ENCODE measurements at places on chromosomes 1 and 21.

GRCh38 chr21:20258542-20258941, 739.7 kb upstream of the NCAM2 start:
- DNase-seq = no peak

DNA sequence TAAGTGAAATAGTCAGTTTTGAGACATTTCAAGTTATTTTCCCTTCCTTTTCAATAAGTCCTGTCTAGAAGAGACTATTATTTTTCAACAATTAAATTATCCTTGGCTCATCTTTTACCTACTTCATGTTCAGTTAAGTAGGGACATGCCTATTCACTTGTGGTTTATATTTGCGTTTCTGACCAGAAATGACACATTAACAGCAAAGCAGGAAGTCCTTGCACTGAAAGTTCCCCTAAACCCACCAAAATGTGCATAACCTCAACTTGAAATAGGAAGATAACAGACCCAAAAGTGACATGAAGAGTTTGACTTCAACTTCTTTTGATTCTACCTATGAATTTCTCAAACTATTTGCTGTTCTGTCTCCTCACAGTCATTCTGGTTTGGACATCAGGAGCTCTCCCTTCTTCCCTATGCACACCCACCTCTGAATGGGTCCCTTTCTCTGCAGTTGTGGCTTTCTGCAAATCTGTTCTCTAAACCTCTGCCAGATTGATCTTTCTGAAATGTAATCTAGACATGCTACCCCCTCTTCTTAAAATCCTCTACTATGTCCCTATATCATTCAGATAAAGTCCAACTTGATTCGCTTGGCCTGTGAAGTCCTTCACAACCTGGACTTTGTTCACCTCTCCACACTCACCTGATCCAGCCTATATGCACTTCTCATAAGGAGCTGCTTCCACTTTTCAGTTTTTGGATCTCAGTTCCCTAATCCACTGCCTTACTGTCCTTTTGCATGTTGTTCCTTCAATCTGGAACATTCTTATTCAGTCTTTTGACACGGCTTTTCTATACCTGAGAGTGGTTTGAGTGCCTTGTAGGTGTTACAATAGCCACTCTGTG, 661.5 kb upstream of the ADGRL4 start:
- DNase-seq = no peak

DNA sequence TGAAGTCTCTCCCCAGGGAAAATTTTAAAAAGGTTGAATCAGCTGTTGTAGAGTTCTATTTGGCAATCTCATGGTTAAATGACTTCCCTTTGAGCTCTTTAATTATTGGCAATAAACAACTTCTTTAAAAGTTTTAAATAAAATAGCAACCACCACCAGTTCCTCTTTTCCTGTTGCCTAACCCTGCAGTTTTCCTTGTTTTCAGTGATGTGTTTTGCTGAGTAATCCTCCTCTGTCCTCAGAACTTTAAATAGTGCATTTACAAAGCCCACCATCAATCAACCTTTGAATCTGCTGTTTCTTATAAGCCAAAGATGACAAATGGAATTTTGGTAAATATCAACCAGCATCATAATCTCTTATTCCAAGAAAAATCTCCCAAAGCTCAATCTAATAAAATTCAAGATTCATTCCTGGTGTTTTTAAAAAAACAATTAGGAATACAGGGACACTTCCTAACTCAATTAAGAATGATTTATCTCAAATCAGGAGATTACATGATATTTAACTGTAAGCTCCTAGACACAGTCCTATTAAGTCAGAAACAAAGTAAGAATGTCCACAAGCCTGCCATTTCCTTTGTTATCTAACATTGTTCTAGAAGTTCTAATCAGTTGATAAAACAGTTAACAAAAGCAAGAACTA, 14.8 kb downstream of the AVPR1B start:
- no peak for DNase-seq

DNA sequence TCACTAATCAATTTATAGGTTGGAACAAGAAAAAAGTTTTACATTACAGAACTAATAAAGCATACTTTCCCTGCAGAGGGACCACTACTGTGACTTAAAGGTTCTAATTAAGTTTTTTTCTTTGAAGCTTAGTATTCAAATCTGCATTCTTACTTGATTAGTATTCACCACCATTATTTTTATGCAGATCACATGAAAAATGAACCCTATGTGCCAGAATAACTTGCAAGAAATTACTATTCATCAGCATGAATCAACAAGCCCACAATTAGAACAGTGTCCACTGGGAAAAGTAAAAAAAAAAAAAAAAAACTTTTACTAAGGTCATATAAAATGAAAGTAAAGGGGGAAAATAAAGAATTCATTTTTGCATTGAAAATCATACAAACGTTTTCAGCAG, 90.8 kb downstream of the SMYD3 start:
- no peak for DNase-seq

DNA sequence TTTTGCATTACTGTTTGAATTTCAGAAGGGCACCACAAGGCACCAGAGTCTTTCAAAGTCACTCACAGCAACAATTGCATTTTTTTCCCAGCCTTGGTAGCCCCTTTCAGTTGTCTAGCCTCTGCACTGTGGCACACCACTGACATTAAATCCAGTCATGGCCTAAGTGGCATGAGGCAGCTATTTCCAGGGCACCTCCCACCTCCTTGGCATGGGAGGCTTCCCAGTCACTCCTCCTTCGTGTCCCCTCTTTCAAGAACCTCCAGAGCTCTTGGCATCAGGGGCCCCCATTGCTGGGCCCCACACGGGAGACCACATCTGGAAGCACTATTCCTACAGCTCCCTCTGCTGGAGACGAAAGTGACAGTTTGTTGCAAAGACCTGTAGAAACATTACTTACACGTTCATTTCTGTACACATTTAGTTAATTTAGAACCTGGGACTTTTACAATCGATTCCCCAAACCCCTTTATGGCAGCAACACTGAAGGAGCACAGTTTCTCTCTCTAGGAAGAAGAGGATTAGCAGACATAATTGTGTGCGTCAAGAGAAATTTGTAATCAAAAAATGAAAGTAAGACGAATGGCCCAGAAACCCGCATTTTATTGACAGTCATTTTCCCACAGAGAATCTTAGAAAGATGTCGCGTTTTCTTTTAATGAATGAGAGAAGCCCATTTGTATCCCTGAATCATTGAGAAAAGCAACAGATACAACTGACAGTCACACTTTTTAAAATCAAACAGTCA, 5.7 kb upstream of the CHD5 start:
- DNase-seq = no peak

DNA sequence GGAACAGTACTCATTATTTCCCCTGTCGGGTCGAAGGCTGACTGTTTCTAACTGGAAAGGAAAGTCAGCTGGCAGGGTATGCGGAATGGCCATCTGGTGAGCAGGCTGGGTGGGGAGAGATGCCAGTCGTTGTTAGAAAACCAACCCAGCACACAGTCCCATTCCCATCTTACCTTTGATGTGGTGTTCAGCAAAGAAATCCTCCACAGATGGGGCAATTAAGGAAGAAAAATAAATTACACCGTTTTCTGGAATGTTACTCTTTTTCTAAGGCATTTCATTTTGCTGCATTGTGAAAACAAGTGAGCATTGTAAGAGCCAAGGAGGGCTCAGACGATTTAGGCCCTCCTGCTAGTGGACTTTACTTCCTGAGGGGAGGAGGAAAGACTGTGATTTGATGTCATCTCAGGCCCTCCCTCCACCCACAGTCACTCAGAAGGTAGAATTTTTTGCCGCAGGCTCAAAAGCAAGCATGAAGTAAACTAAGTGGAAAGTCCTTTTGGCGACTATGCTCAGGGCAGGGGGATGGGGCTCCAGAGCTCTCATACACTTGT, at the start of gene SLC16A4:
Gene SLC16A4, minus strand, starts transcription at position 335 of the 554 bp plus-strand sequence. CDS start 1,703 bp downstream, outside the sequence.
- no peak for DNase-seq

DNA sequence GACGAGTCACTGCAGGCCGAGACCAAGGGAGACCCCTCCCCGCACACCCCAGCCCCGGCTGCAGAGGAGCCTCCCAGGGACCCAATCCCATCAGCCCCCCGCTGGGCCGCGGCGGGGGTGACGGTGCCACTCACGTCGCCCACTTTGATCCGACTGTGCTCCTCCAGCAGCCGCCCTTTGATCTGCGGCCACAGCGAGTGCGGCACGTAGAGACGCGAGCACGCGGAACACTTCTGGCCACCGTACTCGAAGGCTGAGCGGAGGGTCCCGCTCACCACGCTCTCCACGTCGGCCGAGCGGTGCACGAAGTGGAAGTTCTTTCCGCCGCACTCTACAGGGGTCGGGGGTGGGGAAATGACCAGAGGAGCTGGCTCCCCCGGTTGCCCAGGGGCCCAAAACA, 17.8 kb upstream of the TAS1R2 start:
- DNase-seq = no peak

- no peak for DNase-seq
Measured at GRCh38 chr1:162889989-162890388, 29.0 kb upstream of the CCDC190 start.

- no peak for DNase-seq
Measured at GRCh38 chr1:243549108-243549507, 293.3 kb downstream of the SDCCAG8 start.

- no peak for DNase-seq
Measured at GRCh38 chr1:54136963-54137533, 15.8 kb downstream of the CDCP2 start.

DNA sequence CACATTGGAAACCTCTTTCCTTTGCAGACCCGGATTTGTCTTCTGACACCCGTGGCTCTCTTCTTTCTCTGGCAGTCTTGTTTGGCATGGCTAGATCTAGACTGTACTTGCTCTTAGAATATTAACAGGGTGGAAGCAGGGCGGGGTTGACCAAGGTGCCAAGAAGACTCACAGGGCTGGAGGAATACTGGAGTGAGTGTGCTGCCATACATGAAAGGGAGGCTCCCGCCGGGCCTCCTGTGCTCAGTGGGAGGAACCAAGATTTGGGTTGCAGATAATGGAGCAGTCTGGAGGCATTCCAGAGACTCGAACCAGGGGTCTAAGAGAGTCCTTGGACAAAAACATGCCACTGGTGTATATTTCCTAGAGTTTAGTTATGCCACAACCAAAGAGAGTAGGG, 27.6 kb upstream of the SNX27 start:
- DNase-seq = no peak

DNA sequence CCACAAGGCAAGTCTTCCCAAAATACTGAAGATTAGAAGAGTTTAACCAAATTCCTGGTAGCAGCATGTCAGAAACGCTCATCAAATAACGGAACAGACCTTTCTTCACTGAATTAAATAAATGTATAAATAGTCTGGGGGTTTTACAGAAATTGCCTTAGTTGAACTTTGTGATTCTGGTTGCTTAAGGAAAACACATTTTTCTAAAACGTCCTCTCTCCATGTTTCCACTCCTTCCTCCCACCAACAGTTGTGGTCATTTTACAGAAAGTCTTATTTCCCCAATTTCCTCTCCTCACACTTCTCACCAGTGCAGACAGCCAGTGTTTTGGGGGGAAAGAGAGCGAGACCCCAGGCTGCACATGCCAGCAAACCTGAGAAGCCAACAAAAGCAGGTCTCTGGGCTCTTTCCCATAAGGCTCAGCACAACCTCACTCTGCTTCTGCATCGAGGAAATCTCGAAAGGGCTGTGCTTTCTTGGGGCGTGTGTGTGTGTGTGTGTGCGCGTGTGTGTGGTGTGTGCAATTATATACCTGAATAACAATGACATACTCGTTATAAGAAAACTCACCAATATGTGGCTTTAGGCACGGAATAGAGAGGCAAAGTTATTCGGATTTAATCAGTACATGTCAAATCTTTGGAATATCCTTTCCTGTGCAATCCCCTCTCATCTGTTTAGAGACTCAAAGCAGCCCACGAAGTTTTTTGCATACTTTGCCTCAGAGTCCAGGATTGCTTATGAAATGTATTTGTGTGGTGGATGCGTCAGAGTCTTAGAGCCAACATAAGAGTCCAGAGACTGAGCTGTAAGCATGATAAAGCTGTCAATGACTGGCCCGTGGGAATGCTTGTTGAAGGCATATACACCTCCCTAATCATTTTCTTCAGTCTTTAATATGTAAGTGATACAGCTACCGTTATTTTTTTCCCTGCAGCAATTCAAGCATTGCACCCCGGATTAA, 2.0 kb downstream of the KCNJ15 start:
- DNase-seq = no peak

DNA sequence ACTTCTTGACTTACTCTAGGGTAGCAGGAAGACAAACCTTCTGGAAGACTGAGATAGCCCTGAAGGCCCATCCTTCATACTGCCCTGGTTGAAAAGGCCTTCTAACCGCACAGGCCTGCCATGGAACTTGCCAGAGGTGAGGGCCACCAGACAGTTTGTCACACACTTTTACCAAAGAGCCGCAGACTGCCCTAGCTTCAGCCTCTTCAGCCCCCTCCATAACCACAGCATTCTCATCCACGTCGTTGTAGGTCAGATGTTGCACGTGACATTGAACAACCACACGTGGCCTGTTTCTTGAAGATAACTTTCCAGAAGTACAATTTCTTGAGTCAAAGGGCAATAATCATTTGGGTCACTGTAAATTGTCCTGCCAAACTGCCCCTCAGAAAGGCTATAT, 18.9 kb downstream of the ZNF362 start:
- DNase-seq = no peak

GRCh38 chr1:182264185-182264584, 127.4 kb downstream of the GLUL start:
- DNase-seq = no peak

GRCh38 chr1:10779201-10779600, 17.2 kb downstream of the CASZ1 start:
- DNase-seq = no peak

DNA sequence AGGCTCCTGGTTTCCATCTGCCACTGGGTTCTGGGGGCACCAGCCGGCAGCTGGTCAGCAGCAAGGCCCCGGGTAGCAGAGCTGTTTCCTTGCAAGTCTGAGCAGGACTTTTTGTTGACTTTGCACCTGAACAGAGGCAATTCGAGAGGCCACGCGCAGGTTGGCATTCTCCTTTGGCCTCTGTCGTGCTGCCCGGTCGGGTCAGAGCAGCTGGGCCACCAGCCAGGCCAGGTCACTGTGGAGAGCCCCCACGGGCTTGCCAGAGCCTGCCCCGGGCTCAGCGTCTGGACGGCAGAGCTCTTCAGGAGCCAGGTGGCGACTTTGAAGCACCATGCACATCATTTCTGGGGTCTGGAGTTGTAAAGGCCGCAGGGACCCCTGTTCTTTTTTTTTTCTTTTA, 28.4 kb upstream of the TMEM52 start:
- no peak for DNase-seq

DNA sequence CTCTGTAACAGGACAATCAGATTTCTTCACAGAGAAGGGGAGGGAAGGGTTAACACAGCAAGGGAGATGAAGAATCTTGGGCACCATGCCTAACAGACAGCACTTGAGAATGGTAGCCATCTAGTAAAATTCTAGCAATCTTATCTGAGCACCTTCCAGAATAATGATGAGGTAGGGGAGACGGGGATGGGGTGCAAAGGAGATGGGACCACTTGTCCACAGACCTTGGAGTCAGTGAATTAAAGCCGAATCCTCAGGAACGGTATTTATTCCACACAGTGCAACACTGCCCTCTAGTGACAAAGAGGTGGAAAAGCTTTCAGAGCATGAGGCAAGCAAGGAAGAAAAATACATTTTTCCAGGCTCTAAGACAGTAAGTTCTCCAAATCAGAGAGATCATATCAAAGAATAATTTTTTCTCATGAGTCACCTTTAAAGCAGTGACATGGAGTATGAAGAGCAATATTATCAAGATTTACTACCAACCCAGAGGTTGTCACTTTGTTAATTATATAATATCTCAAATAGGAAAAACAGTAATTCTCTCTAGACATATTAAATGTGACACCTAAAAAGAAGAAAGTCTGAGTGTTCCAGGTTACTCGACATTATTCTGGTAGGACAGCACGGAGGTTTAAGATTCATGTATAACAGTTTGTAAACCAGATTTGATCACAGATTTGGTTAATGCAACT, 43.3 kb upstream of the LPAR3 start:
- DNase-seq = no peak

GRCh38 chr1:36516372-36517010, 33.8 kb upstream of the CSF3R start:
- DNase-seq = no peak

Data from stimulated activated CD8-positive, alpha-beta memory T cell treated with anti-CD3 and anti-CD28 coated beads, Interleukin-7, amount 100 ng/mL, for 4 hours (primary cell).